ENCODE measurements at places on chromosomes 12 and 14.

DNA sequence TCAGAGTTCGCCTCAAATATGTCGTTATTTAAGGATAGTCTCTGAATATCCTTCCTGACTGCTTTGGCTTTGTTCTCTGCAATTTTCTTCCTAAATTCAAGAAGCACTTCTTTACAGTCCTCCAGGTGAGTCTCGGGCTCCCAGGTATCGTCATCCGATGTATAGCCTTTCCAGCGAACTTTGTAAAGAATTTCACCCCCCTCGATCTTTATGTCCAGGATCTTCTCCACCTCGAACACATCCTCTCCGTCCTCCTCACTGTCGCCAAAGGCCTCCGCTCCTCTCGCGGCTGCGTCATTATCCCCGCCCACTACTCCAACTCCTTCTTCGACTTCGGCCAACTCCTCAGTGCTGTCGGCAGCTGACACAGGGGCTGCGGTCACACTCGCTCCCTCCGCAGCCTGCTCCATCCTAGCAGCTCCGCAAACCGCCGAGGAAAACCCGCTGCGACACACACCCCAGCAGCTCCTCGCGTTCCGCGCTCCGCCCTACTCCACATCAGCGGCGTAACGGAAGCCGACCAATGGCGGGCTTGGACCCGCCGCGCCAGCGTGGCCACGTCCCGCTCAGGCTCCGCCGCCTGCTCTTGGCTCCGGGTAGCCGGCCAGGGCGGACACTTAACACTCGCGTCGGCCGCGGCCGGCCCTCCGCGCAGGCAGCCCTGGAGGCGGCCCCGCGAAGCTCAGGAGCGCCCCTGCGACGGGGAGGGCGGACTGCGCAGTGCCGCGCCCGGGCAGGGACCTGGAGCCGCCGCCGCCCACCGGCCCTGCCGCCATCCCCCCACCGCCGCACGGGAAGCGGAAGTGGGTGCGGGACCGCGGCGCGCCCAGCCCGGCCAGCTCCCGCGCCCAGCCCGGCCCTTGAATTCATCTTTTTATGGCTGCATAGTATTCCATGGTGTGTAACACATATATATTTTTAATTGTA, 4.1 kb downstream of the CD163L1 start:
- DNase-seq = peak; percentile 63

- DNase-seq = no peak
These were observed 2.6 kb upstream of the C12orf76 start for GRCh38 chr12:110050927-110051326.

DNA sequence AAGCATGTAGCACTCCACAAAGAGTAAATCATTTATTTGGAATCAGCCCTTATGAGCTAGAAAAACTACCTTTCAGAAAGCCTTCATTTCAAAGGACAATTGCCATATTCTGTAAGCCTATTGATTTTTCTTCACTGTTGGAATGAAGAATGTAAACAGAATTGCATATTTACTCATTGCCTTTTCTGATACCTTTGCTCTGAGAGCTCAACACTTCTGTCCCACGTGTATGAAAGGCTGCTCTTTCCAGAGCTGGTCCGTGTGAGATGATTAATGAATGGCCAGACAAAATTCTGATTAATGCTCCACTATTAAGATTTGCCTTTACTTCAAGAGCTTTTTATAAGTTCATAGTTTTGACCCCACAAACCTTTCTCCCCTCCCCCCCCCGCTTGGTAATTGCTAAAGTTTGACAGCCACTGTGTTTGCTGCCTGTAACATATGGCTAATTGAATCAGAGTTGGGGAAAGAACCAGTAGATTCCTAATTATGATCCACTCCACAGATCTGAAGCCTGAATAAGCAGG, 63.0 kb upstream of the PLEKHA5 start:
- DNase-seq = no peak

GRCh38 chr14:64788706-64789105, 84.5 kb downstream of the PLEKHG3 start:
- peak; percentile 72 for DNase-seq

DNA sequence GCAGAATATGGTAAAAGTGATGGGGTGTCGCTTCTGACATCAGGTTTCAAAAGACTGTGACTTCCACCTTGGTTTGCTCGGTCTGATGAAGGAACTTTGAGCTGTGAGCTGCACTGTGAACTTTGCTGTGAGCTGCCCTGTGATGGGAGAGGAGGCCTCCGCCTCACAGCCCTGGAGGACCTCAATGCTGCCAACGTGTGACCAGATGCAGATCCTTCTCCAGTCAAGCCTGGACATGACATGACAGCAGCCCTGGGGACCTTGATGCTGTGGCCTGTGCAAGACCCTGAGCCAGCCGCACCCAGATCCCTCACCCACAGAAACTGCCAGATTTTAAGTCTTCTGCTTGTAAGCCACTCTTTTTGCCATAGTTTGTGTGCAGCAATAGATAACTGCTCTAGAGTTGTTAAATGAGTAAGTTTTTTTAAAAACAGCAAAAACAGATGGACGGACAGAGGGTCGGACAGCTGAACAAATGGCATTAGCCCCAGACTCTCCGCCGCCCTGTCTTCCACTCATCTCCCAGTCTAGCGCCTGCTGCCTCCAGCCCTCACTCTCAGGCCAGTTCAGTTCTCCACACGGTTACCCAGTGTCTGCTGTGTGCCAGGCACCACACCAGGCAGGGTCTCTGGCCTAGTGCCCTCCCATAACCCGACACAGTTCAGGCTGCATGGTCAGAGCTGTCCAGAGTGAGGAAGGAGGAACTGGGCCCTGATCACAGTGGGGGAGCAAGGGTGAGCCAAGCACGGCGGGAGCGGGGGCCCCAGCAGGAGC, 13.1 kb upstream of the LRTM2 start:
- no peak for DNase-seq

DNA sequence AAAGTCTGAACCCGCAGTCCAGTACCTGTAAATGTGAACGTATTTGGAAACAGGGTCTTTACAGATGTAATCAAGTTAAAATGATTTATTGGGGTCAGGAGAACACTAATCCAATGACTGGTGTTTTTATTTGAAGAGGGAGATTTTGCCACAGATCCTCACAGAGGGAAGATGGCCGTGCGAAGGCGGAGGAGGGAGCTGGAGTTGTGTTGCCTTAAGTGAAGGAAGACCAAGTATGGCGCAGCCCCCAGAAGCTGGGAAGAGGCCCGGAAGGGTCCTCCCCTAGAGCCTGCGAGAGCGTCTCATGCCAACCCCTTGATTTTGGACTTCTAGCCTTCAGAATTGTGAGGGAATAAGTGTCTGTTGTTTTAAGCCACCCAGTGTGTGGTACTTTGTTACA, 102.8 kb upstream of the NUDT4 start:
- no peak for DNase-seq
